ENCODE measurements at places on chromosomes 2 and 18.

DNA sequence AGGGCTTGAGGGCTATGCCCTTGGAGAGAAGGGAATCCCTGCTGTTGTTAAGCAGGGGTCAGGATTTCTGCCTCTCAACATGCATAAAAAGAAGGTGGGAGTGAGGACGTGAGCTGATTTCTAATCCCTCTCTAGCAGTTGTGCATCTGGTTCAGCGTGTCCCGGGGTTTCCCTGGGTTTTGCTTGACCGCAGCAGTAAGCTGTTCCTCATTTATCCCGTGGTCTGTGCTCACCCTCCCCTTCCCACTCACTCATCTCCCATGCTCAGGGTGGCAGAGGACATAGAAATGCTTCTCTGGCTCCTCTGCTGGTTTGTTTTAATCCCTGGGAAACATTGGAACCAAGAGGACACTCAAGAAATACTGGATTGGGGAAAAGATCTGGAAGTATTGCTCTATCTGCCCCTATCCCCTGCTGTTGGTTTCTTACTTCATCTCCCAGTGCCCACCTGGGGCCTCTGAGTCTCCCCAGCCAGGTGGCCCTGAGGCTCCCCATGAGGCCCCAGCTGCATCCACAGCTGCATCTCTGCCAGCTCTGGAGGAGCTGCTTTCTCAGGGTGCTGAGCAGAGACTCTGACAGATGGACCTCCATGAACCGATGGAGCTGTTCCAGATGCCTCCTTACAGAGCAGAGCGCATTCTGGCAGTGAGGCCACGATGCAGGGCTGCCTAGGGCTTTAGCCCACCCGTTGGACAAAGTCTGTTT, 36.1 kb downstream of the TET3 start:
- DNase-seq, result no peak

DNA sequence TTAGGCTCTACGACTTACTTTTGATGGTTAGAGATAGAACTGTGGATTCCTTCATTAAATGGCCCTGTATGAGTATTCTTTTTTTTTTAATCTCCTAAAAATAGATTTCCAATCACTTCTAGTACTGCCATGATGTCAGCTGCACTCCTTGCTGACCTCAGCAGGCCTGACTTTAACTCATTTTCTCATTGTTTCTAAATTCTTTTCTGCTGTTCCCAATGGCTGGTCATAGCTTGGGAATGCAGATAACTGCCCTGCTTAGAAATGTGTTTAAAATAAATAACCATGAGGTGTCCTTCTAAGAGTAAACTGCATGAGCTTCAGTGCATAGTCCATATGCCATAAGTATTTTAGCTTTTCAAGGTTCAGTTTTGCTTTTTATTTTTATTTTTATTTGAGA, 15.7 kb downstream of the CCDC85A start:
- peak; percentile 54 for DNase-seq

GRCh38 chr18:7458884-7459283, 108.2 kb upstream of the PTPRM start:
- DNase-seq, result no peak

- no peak for DNase-seq
These were observed 16.2 kb downstream of the PSTPIP2 start for GRCh38 chr18:46055838-46056230.

GRCh38 chr2:127661072-127661649, 14.2 kb downstream of the LIMS2 start:
- DNase-seq, result no peak

DNA sequence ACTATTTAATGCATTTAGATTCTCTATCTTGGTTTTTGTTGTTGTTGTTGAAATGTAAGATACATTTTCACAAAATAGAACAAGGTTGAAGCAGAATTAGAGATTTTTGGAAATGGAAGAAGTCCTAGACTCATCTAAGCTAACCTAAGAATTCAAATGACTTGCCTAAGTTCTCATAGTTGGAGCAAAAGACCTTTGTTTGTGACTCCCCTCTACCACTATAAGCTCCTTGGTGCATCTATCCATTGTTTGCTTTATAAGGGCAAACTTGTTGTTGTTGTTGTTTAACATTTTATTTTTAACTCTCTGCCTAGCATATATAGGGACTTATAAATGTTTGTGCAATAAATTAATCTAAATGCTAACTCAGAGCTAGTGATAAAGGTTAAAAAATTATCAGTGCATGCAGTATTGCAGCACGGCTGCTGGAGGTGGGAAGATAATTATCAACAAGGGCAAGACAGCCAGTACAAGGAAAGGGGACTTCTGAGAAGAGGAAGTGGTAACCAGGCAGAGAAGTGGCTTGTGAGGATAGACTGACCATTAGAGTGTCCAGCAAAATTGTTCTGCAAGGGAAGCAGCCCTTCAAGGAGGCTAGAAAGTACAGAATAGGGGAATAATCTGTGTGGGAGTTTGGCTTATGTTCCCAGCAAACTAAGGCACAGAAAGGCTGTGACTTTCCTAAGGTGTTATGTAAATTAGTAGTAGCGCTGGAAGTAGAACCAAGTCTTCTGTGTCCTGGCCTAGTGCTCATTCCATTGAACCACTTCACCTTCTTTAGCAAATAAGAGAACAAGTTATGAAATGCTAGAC, 38.1 kb upstream of the ACYP2 start:
- no peak for DNase-seq

- DNase-seq, result peak; percentile 71
These were observed 46.4 kb downstream of the SLC8A1 start for GRCh38 chr2:40405465-40405864.

- no peak for DNase-seq
These were observed 75.6 kb upstream of the MAPRE2 start for GRCh38 chr18:34965566-34965965.

DNA sequence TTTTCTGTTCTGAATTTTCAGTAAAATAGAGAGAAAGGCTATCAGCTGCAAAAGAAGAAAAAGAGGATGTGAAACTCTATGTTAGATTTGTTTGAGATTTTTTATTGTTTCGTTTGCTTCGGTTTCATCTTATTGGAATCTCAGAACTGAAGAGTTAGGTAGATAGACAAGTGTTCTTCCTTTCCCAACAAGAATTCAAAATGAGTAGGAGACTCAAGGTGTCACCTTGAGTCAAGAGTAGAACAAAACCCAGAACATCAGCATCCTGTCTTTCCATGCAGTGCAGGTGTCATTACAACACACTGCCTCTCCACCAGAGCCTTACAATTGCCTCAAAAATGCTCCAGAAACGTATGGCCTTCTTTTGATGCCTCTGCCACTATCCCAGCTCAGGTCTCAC, 21.1 kb downstream of the NBAS start:
- DNase-seq, result no peak

GRCh38 chr18:55268151-55268601, 308.9 kb upstream of the CCDC68 start:
- DNase-seq, result no peak

- no peak for DNase-seq
These were observed 36.0 kb downstream of the PHLPP1 start for GRCh38 chr18:62751341-62751821.

GRCh38 chr18:59669872-59670657, 27.2 kb downstream of the CCBE1 start:
- DNase-seq, result peak; percentile 69

DNA sequence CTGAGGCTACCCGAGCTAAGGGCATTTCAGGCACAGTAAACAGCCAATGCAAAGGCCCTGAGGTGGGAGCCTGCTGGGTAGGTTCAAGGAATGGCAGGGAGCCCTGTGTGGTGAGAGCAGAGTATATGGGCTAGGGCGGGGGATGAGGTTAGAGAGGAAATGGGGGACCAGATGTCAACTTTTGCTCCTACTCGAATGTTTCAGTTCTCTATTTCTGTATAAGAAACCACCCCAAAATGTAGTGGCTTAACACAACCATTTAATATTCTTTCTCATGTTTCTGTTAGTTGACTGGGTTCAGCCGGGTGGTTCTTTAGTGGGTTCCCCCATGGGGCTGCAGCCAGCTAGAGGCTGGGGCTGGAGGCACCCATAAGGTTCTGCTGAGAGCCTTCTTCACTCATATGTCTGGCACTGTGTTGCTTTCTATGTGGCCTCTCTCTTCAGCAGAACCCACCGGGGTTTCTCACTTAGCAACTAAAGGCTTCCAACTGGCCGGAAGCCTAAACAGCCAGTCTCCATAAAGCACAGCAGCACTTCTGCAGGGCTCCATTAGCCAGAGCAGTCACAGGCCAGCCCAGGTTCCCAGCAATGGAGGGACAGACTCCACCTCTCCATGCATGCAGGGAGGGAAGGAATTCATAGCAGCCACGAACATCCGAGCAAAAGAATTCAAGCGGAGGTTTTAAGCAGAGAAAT, 5.6 kb upstream of the ATOH8 start:
- DNase-seq, result no peak

GRCh38 chr2:45724335-45724734, 72.9 kb downstream of the PRKCE start:
- no peak for DNase-seq

DNA sequence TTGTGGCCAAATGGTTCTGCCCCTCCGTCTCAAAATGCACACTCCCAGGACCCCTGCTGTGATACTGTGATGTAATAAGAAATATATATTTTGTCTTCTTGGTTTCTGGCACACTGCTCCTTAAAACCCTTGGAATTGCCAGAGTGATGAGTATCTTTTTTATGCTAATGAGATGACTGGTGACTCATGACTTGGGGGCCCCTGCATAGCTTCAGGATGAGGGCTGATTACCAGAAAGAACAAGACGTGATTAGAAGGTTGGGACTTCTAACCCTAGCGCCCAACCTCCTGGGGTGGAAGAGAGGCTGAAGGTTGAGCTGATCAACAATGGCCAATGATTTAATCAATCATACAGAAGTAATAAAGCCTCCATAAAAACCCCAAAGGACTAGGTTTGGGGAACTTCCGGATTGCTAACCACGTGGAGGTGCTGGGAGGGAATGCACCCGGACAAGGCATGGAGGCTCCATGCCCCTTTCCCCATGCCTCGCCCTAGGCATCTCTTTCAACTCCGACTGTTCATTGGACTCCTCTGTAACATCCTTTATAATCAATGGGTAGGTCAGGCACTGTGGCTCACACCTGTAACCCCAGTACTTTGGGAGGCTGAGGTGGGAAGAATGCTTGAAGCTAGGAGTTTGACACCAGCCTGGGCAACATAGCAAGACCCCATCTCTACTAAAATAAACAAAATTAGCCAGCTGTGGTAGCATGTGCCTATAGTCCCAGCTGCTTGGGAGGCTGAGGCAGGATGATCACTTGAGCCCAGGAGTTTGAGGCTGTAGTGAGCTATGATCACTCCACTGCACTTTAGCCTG, 89.1 kb downstream of the HS1BP3 start:
- DNase-seq, result peak; percentile 28

DNA sequence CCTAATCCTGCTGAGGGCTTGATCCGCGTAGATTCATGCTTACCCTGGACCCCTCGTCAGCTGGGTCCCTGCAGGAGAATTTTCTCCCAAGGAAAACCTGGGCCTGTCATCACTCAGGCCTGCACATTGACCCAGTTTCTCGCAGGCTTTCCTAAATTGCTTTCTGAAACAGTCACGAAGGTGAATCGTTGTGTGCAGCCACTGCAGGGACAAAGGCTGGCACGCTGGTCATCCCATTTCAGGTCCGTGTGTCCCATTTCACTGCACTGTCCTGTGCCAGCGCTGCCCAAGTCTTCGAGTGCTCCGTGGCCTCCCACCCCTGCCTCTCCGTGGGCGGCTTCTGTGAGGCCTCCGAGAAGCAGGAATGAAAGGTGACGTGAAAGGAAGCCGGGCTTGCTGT, 62.8 kb upstream of the YWHAQ start:
- no peak for DNase-seq

DNA sequence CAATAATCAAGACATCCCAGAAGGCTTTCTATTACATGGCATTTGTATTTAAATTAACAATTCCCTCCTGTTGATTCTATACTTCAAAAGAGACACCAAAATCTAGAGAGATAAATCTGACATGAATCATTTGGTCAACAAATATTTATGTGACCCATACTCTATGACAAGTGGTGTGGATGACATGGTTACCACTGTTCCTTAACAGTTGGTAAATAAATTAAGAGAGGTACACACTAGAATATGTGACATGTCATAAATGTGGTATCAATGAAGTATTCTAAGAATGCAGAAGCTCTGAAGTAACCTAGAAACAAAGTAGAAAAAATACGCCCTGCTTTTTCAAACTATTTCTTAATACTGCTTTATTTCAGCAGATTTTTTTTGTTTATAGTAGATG, 255.4 kb downstream of the EXOC6B start:
- DNase-seq, result no peak

DNA sequence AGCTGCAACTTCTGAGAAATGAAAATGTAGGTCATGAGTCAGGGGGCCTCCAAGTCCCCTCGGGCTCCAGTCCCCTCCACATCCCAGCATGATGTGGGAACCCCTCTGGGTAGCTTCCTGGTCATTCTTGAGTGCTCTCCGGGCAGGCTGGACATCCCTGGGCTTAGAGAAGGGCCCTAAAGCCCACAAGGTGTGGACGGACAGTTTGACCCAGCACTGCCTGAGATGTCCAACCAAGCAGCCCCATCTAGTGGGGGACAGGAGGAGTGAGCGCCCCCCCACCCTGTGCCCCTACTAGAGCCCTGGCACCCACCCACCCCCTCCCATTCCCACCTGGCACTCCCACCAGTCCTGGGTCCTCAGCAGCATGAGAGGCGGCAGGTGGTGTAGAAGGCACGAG, 46.0 kb downstream of the CYP27C1 start:
- no peak for DNase-seq

DNA sequence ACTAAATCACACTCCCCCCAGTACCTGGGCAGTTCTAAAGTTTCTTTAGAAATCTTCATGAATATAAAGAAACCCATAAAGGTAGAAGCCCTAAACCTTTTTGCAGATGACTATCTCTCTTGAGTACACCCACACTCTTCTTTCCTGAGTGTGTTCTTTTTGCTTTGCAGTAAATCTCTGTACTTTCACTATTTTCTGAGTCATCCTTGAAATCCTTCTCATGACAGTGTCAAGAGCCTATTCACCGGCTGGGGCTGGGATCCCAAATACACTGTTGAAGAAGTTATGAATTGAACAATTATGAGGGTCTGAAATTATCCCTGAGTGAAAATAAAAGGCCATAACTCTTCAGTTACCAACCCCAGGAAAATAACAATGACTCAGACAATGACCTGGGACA, 133.9 kb upstream of the CCDC195 start:
- DNase-seq, result no peak

GRCh38 chr2:218067523-218067922, 1.5 kb upstream of the RUFY4 start:
- DNase-seq, result no peak

DNA sequence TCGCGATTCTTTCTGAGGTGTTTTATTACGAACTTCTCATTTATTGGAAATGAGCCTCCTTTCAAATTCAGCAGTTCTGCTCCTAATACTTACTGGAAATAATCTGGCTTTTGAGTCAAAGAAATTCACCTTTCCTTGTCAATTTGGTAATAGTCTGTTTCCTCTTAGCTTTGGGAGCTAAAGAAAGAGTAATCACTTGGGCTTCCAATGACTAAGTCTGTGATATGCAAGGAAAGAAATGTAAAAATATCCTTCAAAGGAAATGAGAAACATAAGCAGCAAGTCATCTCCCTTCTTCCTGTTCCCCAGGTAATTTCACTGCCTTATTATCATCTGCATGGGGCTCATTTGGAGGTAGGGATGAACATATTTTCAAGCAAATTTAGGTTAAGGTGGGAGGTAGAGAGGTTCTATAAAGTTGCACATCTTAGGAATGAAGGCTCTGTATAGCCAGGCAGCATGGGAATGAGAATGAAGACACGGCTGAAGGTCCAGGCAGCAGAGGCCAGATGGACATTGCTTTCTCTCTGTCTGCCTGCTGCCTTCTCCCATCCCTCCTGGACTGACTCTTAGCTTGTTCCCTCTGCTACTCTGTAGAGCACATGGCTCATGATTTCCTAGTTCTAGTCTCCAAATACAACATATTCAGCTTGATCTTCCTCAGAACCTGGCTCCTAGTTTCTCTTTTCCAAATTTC, 1.0 kb downstream of the SPP2 start:
- no peak for DNase-seq

- DNase-seq, result no peak
These were observed 420.7 kb downstream of the ERBB4 start for GRCh38 chr2:212117926-212118325.

Data from BJ (cell line).